ENCODE measurements at places on chromosomes 13 and 19.

GRCh38 chr13:100534147-100534843 is 54.3 kb downstream of the GGACT start:
- DNase-seq, result no peak

- no peak for DNase-seq
Measured at GRCh38 chr13:91649456-91649855, 251.0 kb downstream of the GPC5 start.

- no peak for DNase-seq
Measured at GRCh38 chr19:31099515-31100205, 249.6 kb downstream of the TSHZ3 start.

- no peak for DNase-seq
Measured at GRCh38 chr19:1935484-1936208, 5.3 kb upstream of the CSNK1G2 start.

DNA sequence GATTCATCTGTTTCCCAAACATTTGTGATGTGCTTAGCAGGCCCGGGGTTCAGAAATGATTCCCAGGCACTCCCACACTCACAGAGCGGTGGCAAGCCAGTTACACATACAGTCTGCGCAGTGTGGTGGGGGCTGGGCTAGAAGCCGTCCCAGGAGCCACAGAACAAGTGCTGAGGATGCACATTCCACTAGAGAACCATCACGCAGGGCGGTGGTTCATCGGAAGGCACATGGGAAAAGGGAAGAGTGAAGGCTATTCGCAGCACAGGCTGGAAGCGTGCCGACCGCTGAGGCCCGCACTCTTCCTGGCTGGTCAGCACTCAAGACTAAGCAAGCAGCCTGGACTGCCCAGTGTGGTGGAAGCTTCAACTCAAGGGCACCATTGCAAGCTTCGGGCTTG is 126.3 kb upstream of the SLC7A1 start:
- DNase-seq, result no peak

- DNase-seq, result no peak
Measured at GRCh38 chr13:75055296-75055695, 426.7 kb downstream of the TBC1D4 start.

GRCh38 chr13:69921156-69921555 is 186.5 kb upstream of the ATXN8OS start:
- no peak for DNase-seq

DNA sequence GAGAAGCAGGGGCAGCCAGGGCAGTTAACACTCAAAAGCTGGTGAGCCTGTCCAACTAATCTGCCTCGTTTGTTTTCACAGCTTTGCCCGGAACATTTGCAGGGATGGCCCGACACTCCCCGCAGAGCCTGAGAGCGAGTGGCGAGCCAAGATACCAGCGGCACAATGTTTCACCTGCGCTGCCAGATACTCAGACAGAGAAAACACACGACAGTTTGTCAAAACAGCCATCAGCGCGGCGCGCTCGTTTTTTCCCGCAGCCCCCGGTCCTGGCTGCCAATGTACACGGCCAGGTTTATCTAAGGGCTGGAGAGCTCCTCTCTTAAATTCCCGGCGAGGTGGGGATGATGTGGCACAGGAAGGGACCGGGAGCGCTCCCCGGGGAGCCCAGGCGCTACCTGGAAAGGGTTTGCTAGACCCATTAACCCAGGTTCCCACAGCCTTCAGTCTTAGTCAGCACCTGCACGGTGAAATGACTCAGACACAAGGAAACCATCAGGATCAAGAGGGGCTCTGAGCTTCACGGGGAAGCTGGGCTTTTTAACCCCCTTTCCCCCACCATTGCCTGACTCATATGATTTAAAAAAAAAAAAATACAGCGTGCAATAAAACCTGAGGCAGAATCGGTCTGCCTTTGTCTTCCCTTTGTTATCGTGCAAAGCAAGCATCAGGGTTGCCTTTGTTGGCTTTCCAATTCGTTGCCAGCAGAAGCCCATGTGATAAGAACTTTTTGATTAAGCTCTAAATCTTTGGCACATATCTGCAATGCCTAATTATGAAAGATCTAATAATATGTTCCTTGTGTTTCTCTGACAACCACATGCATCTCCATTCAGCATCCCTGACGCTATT is 186.2 kb downstream of the EFNB2 start:
- no peak for DNase-seq

DNA sequence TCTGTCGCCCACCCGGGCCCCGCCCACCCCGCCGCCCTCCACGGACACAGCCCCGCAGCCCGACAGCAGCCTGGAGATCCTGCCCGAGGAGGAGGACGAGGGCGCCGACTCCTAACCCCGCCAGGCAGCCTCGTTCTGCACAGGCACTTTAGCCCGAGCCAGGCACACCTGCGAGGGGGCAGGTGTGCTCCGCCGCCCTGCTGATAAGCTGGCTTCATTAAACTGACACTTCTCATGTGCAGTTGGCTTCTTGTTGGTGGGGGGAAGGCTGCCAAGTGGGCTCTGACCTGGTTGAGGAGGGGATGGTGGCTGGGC is 8.2 kb downstream of the IL4I1 start:
- no peak for DNase-seq

- no peak for DNase-seq
Measured at GRCh38 chr13:99961636-99962035, 9.9 kb downstream of the ZIC5 start.

GRCh38 chr19:42606660-42607351 is 12.1 kb upstream of the CEACAM8 start:
- peak; percentile 16 for DNase-seq

DNA sequence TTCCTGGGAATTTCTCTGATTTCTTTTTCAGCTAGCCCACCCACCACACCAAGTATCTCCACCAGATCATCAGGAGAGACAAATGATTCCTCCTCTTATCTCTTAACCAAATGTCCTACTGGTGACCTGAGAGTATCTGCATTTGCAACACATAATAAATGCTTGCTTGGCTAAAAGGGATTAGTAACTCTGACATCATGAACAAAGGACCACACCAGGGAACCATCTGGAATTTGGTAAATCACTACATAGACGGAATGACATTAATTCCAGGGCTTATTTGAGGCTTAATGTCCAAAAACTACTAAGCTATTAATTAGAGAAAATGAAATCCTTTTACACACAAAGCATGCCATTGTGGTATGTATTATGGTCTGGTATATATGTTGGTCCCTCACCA is 139.0 kb downstream of the RAP2A start:
- DNase-seq, result no peak

- DNase-seq, result no peak
Measured at GRCh38 chr13:40386586-40386985, 279.9 kb downstream of the FOXO1 start.

DNA sequence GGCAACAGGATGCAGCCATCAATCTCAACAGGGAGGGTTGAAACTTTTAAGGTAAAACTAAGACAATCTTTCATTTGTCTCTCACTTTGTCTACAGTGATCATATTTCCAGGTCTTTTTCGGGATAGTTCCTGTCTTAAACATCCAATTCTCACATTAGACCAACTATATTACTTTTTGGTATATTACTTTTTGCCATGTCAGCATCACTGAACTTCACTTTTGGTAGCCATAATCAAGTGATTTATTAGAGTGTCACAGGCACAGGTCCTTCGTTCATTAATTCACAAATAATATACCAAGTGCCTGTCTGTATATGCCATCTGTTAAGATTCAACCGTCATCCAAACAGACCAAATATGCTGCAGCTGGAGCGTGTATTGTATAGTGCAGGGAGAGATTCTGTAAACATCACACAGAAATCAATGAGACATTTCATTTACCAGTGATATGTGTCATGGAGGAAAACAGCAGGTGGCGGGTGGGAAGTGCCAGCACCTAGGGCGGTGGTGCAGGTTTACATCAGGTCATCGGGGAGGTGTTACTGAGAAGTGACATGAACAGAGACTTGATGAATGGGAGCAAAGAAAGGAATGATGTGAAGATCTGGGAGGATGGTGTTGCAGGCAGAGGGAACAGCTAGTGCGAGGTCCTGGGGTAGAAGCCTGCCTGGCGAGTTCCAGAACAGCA is 24.9 kb downstream of the ARHGEF7 start:
- no peak for DNase-seq

- no peak for DNase-seq
Measured at GRCh38 chr13:35954207-35954560, 177.0 kb downstream of the DCLK1 start.

DNA sequence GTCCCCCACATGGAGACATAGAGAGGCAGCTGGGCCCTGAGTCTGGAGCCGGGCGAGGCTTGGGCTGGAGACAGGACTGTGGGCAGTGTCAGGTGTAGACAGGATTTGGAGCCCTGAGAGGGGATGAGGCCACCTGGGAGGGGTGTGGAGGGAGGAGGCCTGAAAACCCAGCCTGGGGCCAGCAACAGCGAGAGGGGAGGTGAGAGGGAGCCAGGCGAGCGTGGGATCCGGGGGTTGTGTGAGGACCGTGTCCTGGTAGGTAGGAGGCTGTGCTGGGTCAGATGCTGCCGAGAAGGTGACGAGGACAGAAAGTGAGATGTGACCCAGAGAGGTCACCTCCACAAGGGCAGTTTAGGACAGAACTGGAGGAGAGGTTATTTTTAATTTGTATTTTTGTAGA is 7.4 kb downstream of the MPND start:
- no peak for DNase-seq

Data from T-cell (primary cell).